ENCODE measurements at places on chromosomes 11 and 22. TPM values are rescaled to one million over a fixed set of nuclear protein-coding genes. Genes with fewer than 3 reads are reported as not detected.

DNA sequence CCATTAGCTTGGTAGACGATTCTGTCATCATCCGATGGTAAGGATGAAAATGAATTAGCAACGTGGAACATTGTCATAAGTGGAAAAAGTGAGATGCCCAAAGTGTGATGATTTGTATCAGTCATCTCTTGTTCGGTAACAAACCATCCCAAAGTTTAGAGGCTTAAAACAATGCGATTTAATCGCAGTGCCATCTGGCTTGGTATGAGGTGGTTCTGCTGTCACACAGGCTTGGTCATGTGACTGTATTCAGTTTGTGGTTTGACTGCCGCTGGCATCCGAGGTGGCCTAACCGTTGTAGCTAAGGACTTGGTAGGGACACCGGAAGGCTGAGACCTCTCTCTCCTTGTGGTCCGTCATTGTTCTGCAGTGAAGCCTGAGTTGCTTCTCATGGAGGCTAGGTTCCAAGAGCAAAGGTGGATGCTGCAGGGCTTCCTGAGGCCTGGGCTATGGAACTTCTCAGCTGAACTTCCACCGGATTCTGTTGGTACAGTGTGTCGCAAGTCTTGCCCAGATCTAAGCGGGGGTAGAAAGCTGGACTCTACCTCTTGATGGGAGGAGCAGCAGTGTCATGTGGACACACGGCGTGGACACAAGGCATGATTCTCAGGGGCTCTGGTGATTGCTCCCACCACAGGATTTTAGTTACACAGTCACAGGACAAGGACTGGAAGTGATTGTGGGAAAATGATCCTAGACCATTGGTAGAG, 36.3 kb downstream of the BCR start:
- H3K27me3 ChIP-seq: no peaks in the 10 kb centered on the region
- H3K27ac ChIP-seq: no peak overlapping the region
- no peak overlapping the region for H3K4me3 ChIP-seq
- no peak for DNase-seq
- peaks cover 36% of the 10 kb centered on the region for H3K4me1 ChIP-seq

DNA sequence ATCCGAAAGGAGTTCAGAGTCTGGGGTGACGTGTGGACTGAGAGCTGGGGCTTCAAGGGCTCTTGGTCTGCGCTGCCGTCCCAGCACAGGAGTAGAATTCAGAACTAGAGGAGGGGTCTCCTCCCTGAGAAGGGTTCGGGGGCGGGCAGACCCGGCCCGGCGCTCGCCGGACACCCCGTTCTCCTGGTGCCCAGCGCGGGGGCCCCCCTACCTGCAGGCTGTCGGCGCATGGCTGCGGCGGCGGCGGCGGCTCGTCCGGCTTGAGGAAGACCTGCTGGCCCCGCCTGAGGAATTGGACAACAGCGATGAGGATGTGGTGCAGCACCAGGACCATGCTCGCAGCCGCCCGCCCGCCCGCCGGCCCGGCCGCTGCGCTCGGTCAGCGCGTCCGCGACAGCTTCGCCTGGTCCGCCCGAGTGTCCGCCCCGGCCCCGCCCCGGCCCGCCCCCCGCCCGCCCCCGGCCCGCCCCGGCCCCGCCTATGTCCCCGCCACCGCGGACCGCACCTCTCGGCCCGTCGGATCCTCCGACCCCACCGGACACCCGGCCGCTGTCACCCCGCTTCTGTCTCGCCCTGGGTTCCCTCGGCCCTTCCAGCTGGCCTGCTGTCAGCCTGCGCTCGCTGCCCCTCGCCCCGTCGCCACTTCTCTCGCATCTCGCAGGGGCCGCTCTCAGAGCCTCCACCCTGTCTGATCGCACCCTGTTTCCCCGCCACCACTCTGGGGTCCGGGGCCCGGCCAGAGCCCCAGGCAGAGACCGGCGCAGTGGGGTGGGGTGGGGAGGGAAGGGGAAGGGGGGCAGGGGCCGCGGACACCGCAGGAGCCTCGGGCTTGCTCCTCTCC, 32.0 kb downstream of the PDE2A start:
- H3K36me3 ChIP-seq: no peaks in the 10 kb centered on the region
- no peaks in the 10 kb centered on the region for H3K4me1 ChIP-seq
- H3K27ac ChIP-seq: no peak overlapping the region
- peaks cover 48% of the 10 kb centered on the region for H3K27me3 ChIP-seq

DNA sequence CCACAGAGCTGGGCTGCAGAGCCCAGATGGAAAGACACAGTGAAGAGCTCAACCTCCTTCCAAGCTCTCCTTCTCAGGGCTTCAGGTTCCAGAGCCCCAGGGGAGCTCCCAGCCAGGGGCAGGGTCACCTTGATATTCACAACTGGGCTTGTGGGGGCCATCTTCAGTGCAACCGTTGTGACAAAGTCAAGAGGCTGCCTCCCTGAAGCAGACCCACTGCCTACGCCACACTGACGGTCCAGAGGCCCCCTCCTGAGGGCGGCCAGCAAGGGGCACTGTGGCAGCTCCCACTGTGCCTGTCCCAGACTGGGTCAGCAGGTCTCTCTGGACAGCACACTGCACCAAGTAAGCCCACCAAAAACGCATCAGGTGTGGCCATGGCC, 84.1 kb downstream of the DGCR2 start:
- H3K27ac ChIP-seq: no peak overlapping the region
- peaks cover 9% of the 10 kb centered on the region for H3K36me3 ChIP-seq
- no peak for DNase-seq
- H3K27me3 ChIP-seq: no peaks in the 10 kb centered on the region
- H3K4me1 ChIP-seq: no peaks in the 10 kb centered on the region
- no peak overlapping the region for H3K4me3 ChIP-seq

DNA sequence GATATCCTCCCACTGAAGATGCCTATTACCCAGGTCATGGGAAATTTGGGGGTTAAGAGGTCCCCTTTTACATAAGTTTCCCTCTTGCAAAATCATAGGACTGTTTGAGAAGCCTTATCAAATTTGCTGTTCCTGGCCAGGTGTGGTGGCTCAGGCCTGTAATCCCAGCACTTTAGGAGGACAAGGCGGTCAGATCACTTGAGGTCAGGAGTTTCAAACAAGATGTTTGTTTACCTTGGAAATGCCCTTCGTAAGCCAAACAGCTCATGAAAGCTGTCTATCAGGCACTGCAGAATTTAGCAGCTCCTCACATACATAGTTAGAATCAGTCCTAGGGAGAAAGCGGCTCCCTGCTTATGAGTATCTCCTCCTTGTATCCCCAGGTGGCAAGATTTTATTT, 4.9 kb upstream of the EI24 start:
- no peaks in the 10 kb centered on the region for H3K27me3 ChIP-seq
- no peaks in the 10 kb centered on the region for H3K4me1 ChIP-seq
- no peaks in the 10 kb centered on the region for H3K36me3 ChIP-seq
- DNase-seq: no peak
- H3K27ac ChIP-seq: no peak overlapping the region

DNA sequence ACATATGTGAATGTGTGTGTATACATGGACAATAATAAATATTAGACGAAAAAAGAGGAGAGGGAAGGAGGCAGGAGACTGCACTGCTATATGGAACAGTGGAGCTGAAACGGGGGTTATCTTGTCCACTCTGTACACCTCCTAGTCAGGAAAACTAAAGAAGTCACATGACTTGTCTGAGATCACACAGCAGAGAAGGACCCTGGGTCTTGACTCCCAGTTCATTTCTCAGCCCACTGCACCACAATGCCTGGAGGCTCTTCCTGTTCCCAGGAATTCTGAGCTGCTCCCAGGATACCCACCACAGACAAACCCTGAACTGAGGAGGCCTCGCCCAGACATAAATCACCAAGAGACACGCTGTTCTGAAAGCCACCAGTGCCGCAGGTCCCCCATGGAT, 349.6 kb downstream of the CTTN start:
- no peak overlapping the region for H3K4me3 ChIP-seq
- no peak for DNase-seq
- H3K36me3 ChIP-seq: no peaks in the 10 kb centered on the region
- H3K27ac ChIP-seq: no peak overlapping the region
- no peaks in the 10 kb centered on the region for H3K4me1 ChIP-seq
- no peaks in the 10 kb centered on the region for H3K27me3 ChIP-seq

GRCh38 chr11:69089258-69089657, 40.5 kb downstream of the TPCN2 start:
- peaks cover 27% of the 10 kb centered on the region for H3K36me3 ChIP-seq
- peak; percentile 65 for DNase-seq
- no peaks in the 10 kb centered on the region for H3K27me3 ChIP-seq
- no peak overlapping the region for H3K27ac ChIP-seq

- H3K36me3 ChIP-seq: no peaks in the 10 kb centered on the region
- H3K27me3 ChIP-seq: no peaks in the 10 kb centered on the region
Measured at GRCh38 chr11:8758619-8759169, 76.1 kb downstream of the RPL27A start.

Gene RNF214
- 14.1 TPM for total RNA-seq

Gene SCGB2A2
- not detected for total RNA-seq

DNA sequence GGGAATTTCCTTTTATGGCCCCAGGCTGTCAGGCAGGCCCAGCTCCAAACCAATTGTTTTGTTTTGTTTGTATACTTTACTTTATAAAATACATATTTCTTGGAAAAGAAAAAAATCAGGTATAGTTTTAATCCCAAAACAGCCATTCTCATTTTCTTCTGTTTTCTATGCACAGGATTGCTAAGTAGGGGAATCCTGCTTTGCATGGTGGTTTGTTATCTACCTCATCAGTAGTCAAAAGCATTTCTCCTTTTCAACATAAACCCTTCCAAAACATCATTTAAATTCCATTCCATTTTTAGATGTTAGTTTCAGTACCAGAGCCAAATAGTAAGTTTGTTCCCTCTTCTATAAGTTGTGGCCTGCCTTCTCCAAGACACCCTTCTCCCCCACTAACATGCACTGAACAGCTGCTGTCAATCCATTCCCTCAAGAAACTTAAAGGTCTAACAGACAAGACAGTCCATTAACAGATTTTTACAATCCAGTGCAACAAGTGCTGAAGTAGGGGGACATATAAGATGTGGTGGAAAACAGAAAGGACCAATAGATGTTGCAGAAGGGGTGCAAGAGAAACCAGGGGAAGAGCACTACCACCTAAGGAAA, 3.7 kb downstream of the ILK start:
- H3K27me3 ChIP-seq: no peaks in the 10 kb centered on the region
- peaks cover 31% of the 10 kb centered on the region for H3K4me1 ChIP-seq
- peak overlapping the region; percentile 99 for H3K27ac ChIP-seq
- DNase-seq: no peak

All from cardiac muscle cell (in vitro differentiated cells and primary cell).